ENCODE measurements at places on chromosomes 6 and 20.

GRCh38 chr6:78324213-78324612, 543.1 kb upstream of the IRAK1BP1 start:
- no peak for DNase-seq

GRCh38 chr6:27575594-27576361, 102.9 kb upstream of the ZNF184 start:
- DNase-seq = no peak

DNA sequence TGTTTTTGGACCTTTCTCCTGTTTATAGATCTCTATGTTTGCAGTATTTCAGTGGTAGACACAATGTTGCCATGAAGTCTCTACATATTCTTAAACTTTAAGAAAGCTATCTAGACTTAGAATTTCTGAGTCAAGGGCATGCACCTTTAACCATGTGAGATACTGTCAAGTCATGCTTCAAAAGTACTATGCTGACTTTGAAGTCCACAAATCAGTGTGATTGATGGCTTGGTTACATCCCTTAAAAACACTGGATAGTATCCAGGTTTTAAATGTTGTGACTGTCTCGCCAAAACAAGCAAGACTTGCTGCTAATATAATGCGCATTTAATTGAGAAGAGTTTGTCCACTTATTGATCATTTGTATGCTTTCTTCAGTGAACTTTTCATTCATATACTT, 30.5 kb downstream of the ZNF334 start:
- DNase-seq = no peak

DNA sequence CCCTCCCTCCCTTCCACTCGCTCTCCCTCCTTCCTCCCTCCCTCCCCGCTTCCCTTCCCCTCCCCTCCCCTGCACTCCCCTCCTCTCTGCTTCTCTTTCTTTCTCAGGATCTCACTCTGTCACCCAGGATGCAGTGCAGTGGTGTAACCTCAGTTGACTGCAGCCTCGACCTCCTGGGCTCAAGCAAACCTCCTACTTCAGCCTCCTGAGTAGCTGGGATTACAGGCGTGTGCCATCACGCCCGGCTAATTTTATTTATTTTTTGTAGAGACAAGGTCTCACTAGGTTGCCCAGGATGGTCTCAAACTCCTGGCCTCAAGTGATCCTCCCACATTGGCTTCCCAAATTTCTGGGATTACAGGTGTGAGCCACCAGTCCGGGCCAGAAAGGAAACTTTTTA, 23.6 kb upstream of the SERPINB1 start:
- no peak for DNase-seq

- DNase-seq = peak; percentile 14
Measured at GRCh38 chr6:12034837-12035236, 22.7 kb downstream of the HIVEP1 start.

GRCh38 chr6:129661536-129662405, 48.2 kb downstream of the ARHGAP18 start:
- peak; percentile 33 for DNase-seq

GRCh38 chr20:6530254-6530653, 237.2 kb upstream of the BMP2 start:
- peak; percentile 1 for DNase-seq

DNA sequence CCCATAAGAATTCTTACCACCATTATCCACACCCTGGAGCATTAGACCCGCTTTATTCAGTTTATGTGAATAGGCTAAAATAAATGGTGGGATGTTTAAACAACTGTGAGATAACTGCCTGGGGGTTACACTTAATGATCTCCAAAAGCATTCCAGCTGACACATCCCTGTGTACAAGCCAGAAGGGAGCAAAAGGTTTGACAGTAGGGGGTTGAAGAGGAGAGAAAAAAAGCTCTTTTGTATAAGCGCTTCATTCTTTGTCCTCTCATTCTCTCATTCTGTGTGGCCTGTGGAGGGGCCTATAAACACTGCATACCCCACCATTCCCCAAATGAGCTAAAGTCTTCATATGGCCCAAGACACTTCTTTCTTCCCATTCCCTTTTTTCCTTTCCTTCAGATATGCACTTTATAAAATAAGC, 30.8 kb upstream of the COL21A1 start:
- DNase-seq = no peak

- DNase-seq = no peak
Measured at GRCh38 chr6:110661414-110661813, 153.9 kb downstream of the CDK19 start.

GRCh38 chr6:13480631-13481501, 6.5 kb downstream of the GFOD1 start:
- DNase-seq = peak; percentile 4
